CD4-positive, alpha-beta T cell treated with Interferon gamma for 1 hour (primary cell): ENCODE measurements at places on chromosomes 4 and X.

- no peak for DNase-seq
These were observed 9.6 kb upstream of the NDUFC1 start for GRCh38 chr4:139311909-139312308.

DNA sequence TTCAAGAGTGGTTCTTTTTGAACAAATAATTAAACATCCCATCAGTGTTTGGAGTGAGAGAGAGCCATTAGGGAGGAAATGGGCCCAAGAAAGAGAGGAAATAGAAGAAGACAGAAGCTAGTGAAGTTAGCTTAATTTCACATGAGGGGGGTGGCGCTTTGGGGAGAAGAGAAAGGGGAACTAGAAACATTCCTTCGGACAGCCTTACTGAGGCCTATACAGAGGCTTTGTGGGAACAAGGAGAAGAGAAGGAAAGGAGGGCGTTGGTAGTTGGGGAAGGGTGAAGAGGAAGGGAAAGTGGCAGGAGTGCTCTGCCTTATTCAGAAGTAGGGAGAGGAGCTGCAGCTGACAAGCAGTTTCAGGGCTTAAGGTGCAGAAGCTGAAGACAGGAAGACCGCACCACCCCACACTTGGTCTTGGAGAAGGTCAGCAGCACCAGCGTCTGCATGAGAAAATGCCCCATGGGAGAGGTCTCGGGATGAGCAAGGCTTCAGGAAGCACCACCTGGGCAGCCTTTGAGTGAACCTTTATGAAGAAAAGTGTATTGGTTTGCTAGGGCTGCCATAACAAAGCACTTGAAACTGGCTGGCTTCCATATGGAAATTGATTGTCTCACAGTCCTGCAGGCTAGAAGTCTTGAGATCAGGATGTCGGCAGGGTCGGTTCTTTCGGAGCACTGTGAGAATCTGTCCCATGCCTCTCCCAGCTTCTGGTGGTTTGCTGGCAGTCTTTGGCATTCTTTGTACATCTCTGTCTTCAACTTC, 85.1 kb downstream of the KIT start:
- DNase-seq = no peak

DNA sequence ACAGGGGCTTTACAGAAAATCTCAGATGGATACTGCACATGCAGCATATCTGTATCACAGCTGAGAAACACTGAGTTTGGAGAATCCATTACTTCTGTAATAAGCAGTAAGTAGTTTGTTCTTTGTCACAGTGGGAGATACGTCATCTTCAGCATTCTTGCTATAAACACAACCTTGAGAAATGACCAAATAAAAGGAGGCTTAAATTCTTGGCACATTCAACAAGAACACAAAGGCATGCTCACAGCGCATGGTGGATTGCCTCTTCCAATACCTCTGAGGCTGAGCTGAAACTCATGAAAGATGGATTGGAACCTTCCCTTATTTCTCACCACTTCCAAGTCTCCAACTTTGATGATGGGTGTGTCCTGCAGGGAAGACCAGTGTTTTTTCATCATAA, 54.5 kb downstream of the ANXA5 start:
- DNase-seq = no peak

DNA sequence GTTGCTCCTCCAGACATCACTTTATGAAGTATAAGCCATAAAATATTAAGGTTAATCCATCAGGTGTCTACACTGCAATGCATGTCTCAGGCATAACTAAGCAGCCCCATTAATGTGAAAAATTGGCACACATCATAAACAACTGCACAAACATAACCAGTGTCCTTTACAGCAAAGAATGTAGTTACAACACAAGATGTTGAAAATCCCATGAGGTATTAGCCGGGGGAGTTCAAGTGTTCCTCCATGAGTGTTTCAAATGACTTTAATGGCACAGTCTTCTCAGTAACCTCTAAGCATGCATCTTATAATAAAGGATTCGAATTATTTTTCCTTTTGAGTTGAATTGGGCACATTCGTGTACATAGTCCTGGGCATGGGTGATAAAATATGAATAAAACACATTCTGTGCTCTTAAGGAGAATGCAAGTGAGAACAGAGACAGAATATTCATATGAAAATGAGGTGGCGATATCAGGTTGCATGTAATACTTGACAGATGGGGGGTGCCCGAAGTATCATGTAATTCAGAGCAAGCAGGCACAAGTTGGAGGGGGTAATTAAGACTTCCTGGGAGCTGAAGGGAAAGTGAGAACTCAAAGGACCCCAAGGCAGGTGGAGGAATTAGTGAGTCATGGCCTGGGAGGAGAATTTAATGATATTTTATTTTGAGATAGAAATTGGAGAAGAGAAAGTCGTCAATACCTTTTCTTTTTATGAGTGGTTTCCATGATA, 18.2 kb upstream of the VCX2 start:
- DNase-seq = no peak

- DNase-seq = no peak
These were observed 15.6 kb upstream of the MAOA start for GRCh38 chrX:43640482-43640881.

DNA sequence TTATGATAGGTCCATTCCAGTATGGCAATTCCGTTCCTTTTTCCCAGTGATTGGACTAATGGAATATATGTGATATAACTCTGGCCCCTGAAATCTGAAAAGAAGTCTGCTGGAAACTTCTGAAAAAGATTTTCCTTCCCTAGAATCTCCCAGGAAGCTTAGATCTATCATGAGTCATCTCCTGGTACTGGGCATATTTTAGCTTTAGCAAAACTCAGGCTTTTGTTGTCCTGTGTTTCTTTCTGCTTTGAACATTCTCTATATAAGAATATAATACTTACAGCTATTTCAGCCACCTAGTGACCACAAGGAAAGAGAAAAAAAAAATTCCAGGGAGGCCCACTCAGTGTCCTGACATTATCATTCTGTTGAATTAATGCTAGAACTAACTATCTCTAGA, 597.2 kb upstream of the GRIA3 start:
- no peak for DNase-seq

- DNase-seq = no peak
These were observed 116.9 kb downstream of the STPG2 start for GRCh38 chr4:98026362-98026761.

DNA sequence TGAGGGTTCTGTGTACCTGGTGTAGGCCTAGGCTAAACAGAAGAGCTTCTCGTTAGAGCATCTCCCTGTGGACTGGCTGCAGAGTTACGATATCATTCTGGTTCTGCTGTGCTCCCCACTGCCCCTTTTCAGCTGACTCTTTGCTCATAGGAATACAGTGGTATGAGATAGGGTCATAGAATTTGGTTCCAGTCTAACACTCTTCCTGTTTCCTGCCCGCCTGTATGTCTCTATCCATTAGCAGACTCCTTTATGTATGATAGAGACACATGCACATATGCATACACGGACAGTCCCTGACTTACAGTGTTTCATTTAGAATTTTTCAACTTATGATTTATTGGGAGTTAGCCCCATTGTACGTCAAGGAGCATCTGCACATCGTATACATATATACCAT, 15.3 kb downstream of the RNF4 start:
- no peak for DNase-seq

- DNase-seq = no peak
These were observed 646 bp upstream of the FAM3A start for GRCh38 chrX:154516656-154517100.
